ENCODE measurements at places on chromosomes 4 and X.

DNA sequence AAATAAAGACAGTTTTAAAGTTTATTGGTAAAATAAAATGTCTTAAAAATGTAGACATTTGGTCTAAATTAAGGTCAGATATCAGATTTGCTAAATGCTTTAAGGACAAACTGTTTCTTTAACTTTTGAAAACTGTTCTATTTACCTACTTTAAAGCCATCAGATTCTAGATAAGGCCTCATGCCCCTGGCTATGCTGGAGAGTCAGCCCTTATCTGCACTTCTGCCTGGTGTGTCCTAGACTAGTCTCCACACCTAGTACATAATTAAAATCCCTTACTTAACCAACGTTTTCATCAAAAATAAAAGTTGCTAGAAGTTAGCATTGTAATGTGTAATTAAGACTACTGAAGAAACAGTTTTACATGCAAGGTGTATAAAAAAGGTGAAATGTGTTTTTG is 25.6 kb downstream of the HSD17B11 start:
- DNase-seq: no peak

GRCh38 chr4:110681381-110681780 is 58.5 kb upstream of the PITX2 start:
- no peak for DNase-seq

- no peak for DNase-seq
Observed at GRCh38 chr4:88900432-88900831, 156.6 kb downstream of the FAM13A start.

GRCh38 chr4:158714937-158715336 is 8.3 kb downstream of the PPID start:
- DNase-seq: no peak

GRCh38 chr4:73589261-73589847 is 30.9 kb downstream of the RASSF6 start:
- no peak for DNase-seq

DNA sequence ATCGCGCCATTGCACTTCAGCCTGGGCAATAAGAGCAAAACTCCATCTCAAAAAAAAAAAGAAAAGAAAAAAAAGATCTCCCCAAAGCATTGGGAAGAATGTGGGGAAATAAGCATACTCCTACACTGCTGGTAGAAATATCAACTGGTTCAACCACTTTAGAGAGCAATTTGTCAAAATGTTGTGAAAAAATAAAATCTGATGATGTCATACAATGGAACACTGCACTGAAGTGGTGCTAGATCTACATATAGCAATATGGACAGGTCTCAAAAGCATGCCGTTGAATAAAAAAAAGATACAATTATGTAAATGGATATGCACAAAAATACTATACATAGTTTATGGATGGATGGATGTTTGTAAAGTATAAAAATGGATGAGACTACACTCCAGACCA is 18.3 kb upstream of the HUWE1 start:
- no peak for DNase-seq

DNA sequence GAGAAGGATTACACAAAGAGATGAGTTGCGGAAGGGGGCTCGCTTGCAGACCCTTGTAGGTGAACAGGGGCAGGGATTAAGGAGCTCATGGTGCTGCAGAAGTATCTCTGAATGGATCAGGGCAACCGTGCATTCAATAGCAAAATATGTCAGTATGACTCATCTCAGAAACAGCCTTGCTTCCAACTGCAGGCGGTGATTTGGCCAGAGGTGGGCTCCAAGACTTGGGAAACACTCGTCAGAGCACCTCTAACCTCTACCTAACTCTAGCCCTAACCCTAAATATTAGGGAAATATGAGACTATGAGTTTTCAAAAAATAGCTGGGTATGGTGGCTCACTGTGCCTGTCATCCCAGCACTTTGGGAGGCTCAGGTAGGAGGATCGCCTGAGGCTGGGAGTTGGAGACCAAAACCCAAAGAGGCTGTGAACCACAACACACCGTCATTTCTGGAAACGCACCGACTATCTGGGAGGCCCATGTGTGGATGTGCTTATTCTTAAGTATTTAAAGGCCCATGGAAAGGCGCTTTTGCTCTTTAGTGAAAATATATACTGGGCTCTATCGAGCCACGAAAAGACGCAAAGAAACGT is 102.6 kb downstream of the DHRSX start:
- DNase-seq: no peak

- DNase-seq: no peak
Observed at GRCh38 chrX:67721321-67721720, 177.5 kb downstream of the AR start.

DNA sequence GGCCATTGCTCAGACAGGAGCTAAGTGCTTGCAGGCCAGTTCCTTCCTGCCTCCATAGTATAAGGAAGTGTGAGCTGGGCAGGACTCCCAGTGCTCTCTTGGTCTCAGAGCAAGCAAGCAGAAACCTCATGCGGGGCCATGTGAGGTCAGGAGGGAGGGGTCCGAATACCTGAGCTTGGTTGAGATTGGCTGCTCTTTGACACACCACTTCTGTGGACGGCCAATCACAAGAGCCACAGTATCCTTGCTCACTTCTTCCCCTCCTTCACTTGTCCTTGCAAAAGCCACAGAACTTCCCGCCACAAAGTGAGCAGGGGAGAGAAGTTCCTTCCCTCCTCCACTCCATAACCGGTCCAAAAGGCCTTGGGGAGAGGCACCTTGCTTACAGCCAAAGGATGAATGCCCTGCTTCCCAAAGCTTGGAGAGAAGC is 56.7 kb downstream of the PRPS1 start:
- peak; percentile 85 for DNase-seq

DNA sequence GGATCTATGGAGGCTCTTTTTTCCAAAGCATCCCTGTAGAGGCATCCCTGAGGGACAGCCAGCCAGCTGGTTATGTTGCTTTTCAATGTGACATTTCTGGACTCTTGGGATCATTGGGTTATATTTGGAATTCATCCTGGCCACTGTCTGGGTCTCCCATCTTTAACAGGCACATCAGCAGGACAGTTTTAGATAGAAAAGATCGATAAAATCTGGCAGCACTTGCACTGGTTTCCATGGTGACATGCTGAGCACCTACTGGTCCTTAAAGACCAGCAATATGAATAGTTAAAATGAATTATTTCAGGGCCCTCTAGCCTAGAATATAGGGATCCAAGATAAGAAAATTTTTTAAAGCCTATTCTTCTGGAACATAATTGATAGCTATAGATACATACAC is 151.6 kb downstream of the KDR start:
- no peak for DNase-seq

GRCh38 chr4:156751486-156751885 is 220.1 kb downstream of the PDGFC start:
- DNase-seq: no peak

DNA sequence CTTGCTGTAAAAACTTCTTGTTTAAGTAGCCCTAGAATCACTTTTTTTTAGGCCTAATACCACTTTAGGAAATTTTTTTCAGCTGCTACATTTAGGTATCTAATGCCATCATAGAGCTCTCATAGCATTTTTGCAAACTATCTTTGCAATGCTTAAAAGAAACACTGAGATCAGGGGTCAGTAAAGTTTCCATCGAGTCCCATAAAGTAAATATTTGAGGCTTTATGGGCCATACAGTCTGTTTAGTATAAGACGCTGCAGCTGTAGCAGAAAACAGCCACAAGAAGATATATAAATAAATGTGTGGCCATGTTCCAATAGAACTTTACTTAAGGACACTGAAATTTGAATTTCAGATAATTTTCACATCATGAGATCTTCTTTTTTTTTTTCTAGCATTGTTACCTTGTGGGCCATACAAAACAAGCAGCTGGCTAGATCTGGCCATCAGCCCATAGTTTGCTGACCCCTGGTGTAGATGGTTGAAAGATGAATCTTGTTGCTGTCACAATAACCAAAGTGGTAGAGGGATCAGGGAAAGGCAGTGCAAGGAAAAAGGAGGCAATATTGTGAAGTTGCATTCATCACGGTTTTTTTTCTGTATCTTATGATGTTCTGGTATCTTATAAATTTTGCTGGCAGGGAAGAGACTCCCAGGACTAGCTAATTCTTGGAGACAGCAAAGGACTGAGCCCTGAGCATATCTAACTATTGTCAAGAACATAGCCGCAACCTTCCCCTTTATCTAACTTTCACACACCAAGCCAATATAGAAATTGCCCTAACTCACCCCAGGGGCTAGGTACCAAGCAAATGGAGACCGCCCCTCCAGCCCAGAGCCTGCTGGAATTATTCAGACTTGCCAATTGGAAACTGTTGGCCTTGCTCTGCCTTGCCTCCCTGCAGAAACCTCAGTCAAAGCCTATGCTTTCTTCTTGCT is 46.6 kb downstream of the RASGEF1B start:
- no peak for DNase-seq

- DNase-seq: no peak
Observed at GRCh38 chr4:87036713-87037112, 101.9 kb downstream of the AFF1 start.

- DNase-seq: peak; percentile 25
Observed at GRCh38 chrX:105460376-105460775, 239.9 kb upstream of the TEX13A start.

GRCh38 chr4:56908206-56909085 is 746 bp downstream of the REST start:
- no peak for DNase-seq

DNA sequence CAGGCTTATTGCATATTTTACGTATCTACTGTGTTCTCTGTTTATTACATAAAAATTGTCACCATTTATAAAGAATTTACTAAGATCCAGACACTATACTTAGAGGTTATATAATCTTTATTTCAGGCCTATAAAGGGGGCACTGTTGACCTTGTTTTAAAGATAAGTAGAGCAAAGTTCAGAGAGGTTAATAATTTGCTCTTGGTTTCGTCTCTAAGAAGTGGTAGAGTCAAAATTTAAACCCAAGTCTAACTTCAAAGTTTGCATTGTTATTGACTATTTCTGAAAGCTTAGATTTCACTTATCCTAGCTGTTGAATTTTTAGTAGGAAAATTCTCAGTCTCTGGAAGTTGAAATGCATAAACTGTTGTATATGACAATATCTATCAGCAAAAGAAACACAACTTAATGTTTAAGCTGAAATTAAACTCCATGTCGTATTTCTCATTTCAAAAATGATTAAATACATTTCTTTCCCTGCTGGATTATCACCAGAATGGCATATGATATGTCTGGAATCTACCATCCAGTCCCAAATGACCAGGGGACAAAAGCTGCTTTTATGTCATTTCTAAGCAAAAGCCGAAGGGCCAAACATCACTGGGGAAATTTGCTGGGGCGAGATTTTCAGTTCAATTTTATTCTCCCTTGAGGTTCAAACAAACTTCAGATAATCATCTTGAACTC is 138.4 kb downstream of the SLC7A11 start:
- DNase-seq: no peak

DNA sequence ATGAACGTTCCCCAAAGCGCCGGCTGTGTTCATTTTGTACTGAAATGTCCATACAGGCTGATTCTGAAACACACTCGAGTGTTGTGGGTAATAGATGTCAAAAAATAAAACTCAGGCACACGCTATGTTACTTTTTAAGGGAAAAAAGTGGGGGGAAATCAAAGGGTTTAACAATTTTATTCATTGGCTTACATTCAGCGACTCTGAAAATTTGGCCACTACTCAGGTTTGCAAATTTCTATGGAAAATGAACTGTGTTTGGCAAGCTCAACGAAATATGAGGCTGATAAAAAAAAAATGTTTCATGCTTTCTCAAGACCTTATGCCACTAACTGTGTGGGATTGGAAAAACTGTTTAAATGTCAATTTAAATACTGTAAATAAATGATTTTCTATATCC is 18.5 kb downstream of the AMELX start:
- DNase-seq: no peak

GRCh38 chrX:107935200-107935599 is 47.0 kb downstream of the TEX13B start:
- peak; percentile 70 for DNase-seq

- no peak for DNase-seq
Observed at GRCh38 chrX:10636337-10636736, 16.0 kb upstream of the MID1 start.

GRCh38 chrX:70168238-70169188 is 8.8 kb upstream of the DGAT2L6 start:
- no peak for DNase-seq

GRCh38 chr4:173536808-173537429 is 6.9 kb upstream of the HAND2 start:
- DNase-seq: no peak

DNA sequence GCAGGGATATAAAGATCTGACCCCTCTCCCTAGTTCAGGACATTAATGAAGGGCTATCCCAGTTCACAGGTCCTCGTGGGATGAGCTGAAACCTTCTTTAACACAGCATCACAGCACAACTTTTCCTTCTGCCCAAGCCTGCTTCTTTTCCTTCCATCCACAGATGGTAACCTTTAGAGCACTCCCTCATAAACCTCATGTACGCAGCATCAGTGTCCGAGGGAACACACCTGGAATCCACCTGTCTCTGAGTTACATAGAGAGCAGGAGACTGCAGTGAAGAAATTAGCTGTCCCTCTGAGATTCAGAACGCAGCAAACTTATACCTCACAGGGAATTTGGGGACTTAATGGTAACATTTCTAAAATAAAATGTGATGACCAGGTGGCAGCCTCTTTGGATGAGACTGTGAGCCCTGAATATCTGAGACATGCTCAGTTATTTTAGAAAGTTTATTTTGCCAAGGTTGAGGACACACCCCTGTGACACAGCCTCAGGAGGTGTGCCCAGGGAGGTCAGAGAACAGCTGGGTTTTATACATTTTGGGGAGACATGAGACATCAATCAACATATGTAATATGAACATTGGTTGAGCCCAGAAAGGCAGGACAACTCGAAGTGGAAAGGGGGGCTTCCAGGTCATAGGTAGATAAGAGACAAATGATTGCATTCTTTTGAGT is 73.8 kb upstream of the PACRGL start:
- DNase-seq: no peak

GRCh38 chr4:29304595-29304994 is 1415.6 kb upstream of the PCDH7 start:
- DNase-seq: no peak

- DNase-seq: no peak
Observed at GRCh38 chr4:8468746-8469535, 28.4 kb downstream of the TRMT44 start.

DNA sequence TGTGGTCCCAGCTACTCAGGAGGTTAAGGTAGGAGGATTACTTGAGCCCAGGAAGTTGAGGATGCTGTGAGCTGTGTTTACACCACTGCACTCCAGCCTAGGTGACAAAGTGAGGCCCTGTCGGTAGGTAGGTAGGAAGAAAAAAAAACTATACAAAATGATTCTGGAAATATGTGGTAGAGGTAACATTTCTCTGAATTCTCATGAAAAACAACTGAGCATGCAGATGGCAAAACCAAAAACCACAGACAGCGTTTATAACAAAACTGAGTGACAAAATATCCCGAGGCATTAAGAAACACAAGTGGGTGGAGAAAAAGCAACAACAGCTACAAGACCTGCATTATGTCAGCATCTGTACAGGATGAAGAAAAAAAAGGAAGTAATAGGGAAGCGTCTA is 211.7 kb downstream of the DLG3 start:
- DNase-seq: no peak

DNA sequence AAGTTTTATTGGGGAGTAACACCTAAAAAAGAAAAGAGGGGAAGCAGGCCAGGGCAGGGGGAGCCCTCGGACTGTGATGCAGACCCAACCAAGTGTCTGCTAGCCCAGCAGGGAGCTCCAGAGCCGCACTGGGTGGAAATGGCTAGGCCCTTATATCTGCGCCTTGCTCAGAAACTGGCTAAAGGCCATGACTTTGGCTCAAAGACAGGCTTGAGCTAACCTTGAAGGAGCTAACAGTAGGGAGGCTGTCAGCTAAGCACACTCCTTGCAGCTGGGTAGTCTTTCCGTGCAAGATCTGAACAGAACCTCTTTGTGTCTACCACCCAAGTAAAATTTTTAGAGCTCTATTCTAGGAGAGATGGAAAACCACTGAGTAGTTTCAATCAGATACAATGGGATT is 43.0 kb downstream of the SEPSECS start:
- no peak for DNase-seq

GRCh38 chr4:114558446-114559020 is 40.1 kb upstream of the UGT8 start:
- no peak for DNase-seq
